Muscle of leg (tissue), 16 donors: ENCODE measurements at places on chromosomes 1 and 21. TPM values are rescaled to one million over a fixed set of nuclear protein-coding genes. Genes with fewer than 3 reads are reported as not detected.

The PDZK1 gene
- polyA plus RNA-seq = 1.1 TPM

The GJC2 gene
- 0.94 TPM for polyA plus RNA-seq

The CADM3 gene
- 0.71 TPM for polyA plus RNA-seq

The TMPRSS15 gene
- 0.90 TPM for polyA plus RNA-seq

The MFAP2 gene
- polyA plus RNA-seq = 57.8 TPM

The LCE6A gene
- not detected for polyA plus RNA-seq

The UBE2U gene
- polyA plus RNA-seq = not detected

The HUNK gene
- polyA plus RNA-seq = 5.6 TPM

The CXADR gene
- polyA plus RNA-seq = 0.54 TPM

The GSTM1 gene
- 0.81 TPM for polyA plus RNA-seq

The TEX38 gene
- polyA plus RNA-seq = 0.16 TPM

The CD52 gene
- polyA plus RNA-seq = 2.1 TPM

The MYOC gene
- 5.6 TPM for polyA plus RNA-seq

The TIAM1 gene
- 12.4 TPM for polyA plus RNA-seq

The MPZ gene
- polyA plus RNA-seq = 14.8 TPM

The GBP2 gene
- 1.1 TPM for polyA plus RNA-seq

The CAPN8 gene
- polyA plus RNA-seq = not detected

The FAM72D gene
- polyA plus RNA-seq = 1.2 TPM

The CIART gene
- polyA plus RNA-seq = 2.9 TPM

The MIXL1 gene
- 0.81 TPM for polyA plus RNA-seq

The HSD3B1 gene
- not detected for polyA plus RNA-seq

The TRABD2B gene
- 7.0 TPM for polyA plus RNA-seq

The ADAMTS5 gene
- 21.3 TPM for polyA plus RNA-seq

The ESPN gene
- 1.7 TPM for polyA plus RNA-seq

The TMEM125 gene
- polyA plus RNA-seq = not detected

The CD34 gene
- 203 TPM for polyA plus RNA-seq

The ANGPTL7 gene
- polyA plus RNA-seq = 4.4 TPM

The KCNJ9 gene
- polyA plus RNA-seq = 0.04 TPM

The CD247 gene
- 0.48 TPM for polyA plus RNA-seq

The TDRD5 gene
- not detected for polyA plus RNA-seq

The NCAM2 gene
- 4.6 TPM for polyA plus RNA-seq
